ENCODE measurements at places on chromosomes 3 and 15.

DNA sequence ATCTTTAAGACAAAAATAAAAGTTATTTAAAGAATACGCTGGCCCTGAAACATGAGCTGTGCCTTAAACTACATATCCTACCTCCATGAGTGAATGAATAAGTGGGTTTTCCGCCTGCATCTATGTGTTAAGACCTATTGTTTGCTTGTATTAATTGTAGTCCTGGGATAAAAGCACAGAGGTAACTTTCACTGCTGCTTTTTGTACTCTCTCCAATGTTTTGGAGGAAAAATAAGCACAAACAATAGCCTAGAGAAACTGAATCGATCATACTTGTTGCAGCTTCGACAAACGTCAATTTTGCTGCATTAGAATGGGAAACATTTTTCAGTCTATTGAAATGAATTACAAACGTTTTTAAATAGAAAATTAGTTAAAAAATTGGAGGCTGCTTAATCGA lies 1.3 kb upstream of the CTNNB1 start:
- no peak for DNase-seq

GRCh38 chr3:71401695-71402231 lies 181.8 kb downstream of the FOXP1 start:
- DNase-seq, result no peak

GRCh38 chr3:140708815-140709214 lies 31.0 kb downstream of the TRIM42 start:
- DNase-seq, result no peak

DNA sequence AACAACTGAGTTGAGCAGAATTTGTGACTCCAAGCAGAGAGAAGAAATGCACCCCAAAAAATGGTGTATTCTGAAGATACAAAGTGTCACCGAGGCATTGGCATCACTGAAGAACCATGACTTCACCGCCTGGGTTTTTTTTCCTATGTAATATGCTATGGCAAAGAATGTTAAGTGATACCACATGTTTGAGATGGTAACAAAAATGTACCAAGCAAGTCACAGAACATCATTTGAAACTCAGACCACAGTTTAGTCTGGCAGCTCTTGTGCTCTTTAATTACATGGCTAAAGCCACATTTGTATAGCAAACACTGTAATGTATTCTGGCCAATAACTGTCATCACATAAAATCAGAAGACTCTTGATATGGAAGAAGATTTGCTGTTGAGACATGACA lies 323.5 kb downstream of the ULK4 start:
- no peak for DNase-seq

GRCh38 chr3:193686665-193687483 lies 93.9 kb downstream of the OPA1 start:
- DNase-seq, result no peak

GRCh38 chr3:39590806-39591205 lies 123.3 kb downstream of the MOBP start:
- DNase-seq, result no peak
